ENCODE measurements at places on chromosomes 2 and 18.

DNA sequence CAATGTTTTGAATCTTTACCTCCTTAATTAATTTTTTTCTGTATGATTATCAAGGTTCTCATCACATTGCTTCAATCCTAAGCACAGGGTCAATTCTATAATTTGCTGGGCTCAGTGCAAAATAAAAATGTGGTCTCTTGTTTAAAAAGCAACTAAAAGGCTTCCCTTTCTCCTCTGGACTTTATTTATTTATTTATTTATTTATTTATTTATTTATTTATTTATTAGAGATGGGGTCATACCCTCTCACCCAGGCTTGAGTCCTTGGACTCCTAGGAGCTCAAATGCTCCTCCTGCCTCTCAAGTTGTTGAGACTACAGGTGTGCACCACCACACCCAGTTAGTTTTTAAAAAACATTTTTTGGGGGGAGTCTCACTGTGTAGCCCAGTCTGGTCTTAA, 710.1 kb upstream of the REG3G start:
- DNase-seq = no peak

DNA sequence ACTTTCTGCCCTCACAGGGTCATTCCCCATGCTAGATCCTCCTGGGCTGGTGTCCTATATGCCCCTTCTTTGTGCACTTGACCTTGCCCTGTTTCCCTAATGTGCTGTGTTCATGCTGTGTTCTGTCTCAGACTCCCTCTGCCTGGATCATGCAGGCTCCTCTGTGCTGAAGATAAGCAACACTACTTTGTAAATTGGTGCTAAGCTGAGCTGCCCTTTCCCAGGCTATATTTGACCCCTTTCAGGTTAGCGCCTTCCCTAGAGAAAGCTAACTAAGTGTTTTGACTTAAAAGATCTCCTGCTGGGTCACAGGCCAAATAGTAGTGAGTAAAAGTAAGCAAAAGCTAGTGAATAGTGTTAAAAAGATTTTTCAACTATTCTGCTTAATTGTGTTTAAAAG, 257.2 kb upstream of the RGPD4 start:
- no peak for DNase-seq

GRCh38 chr18:31070206-31070605, 27.7 kb upstream of the DSC3 start:
- no peak for DNase-seq

DNA sequence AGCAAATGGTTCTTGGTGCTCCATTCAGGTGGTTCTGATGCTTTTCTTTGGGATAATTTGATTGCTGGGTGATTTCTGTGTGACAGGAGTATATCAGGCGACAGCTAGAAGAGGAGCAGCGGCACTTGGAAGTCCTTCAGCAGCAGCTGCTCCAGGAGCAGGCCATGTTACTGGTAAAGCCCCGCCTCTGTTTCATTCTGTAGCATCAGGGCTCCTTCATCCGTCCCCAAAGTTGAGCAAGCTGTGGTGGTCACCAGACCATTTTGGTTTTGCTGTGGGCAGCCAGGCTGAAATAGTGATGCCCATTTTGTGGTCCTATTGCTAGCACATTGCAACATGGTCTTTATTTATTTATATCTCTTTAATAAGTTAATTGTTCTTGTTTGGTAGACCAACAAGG, 132.8 kb upstream of the IL1R2 start:
- DNase-seq = no peak

GRCh38 chr2:202669841-202670240, 35.1 kb downstream of the FAM117B start:
- no peak for DNase-seq

GRCh38 chr2:68968221-68968620, 6.2 kb upstream of the GKN1 start:
- no peak for DNase-seq

GRCh38 chr2:24768601-24769000, 24.6 kb downstream of the PTRHD1 start:
- DNase-seq = no peak

GRCh38 chr2:28048341-28048740, 157.8 kb downstream of the BABAM2 start:
- no peak for DNase-seq

GRCh38 chr18:52567360-52567759, 227.4 kb downstream of the DCC start:
- DNase-seq = no peak

GRCh38 chr2:146270618-146271017, 1574.2 kb upstream of the ACVR2A start:
- DNase-seq = no peak

- DNase-seq = no peak
Measured at GRCh38 chr2:111659361-111660333, 224.3 kb downstream of the ANAPC1 start.

DNA sequence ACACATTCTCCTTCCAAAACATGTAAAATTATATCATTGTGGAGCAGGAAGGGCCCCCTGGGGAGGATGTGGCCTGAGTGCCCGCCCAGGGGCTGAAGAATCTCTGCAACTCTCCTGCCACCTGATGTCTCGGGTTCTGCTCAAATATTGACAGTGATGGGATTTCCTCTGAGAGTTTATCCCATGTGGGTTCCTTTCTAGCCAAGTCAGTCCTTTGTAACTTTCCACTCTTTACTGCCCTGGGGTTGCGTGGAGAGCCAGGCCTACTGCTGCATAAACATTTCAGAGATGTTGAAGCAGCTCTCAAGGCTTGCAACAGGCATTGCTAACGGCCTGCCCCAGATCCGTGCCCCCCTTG, 4.0 kb upstream of the RAB17 start:
- DNase-seq = no peak

- DNase-seq = no peak
Measured at GRCh38 chr2:179805001-179805400, 56.4 kb downstream of the ZNF385B start.

DNA sequence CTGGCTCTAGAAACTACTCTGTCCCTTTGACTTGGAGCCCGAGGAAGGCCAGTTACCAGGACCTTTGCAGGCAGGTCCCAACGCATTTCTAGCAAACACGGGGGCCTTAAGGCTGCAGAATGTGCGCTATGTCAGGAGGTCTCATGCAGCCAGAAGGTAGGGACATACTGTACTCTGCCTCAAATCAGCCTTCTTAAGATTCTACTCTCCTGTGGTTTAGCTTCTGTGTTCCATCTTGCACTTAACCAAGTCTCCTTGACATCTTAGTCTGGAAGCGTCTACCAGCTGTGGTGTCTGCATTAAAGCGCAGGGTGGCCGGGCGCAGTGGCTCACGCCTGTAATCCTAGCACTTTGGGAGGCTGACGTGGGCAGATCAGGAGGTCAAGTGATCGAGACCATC, 65.5 kb downstream of the STEAP3 start:
- no peak for DNase-seq

- no peak for DNase-seq
Measured at GRCh38 chr2:110863726-110864125, 131.4 kb downstream of the ACOXL start.

DNA sequence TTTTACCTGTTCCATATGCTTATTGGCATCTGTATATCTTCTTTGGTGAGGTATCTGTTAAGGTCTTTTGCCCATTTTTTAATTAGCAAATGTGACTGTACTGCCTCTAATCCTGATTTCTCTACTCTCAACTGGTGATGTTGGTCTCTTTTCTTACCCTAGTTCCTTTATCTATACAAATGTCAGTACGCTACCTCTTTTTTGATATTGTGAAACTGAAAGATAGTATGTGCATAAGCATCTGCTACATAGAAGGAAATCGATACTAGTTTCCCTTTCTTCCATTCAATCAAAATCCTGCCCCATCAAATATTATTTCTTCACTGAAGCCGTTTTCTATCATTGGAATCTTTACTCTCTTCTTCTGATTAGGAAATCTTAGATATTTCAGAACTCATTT, 194.9 kb upstream of the SPOPL start:
- no peak for DNase-seq

GRCh38 chr2:201788371-201788770, 7.6 kb upstream of the ALS2 start:
- no peak for DNase-seq

DNA sequence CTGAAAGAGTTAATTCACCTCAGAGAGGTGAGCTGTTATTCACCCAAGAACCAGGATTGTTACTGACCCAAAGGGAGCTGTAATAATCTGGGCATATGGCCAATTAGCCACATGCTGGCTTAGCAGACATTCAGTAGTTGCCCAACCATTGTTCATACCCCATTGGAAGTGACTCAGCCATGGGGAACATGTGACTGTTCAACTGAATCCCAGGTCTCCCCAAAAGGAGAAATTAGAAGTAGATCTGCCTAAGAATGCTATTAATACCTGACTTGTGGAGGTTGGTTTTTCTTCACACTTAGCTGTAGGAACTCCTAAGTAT, 272.6 kb upstream of the UBE2E3 start:
- no peak for DNase-seq
